NCI-H2081 (cell line): ENCODE measurements at places on chromosomes 3 and 15.

DNA sequence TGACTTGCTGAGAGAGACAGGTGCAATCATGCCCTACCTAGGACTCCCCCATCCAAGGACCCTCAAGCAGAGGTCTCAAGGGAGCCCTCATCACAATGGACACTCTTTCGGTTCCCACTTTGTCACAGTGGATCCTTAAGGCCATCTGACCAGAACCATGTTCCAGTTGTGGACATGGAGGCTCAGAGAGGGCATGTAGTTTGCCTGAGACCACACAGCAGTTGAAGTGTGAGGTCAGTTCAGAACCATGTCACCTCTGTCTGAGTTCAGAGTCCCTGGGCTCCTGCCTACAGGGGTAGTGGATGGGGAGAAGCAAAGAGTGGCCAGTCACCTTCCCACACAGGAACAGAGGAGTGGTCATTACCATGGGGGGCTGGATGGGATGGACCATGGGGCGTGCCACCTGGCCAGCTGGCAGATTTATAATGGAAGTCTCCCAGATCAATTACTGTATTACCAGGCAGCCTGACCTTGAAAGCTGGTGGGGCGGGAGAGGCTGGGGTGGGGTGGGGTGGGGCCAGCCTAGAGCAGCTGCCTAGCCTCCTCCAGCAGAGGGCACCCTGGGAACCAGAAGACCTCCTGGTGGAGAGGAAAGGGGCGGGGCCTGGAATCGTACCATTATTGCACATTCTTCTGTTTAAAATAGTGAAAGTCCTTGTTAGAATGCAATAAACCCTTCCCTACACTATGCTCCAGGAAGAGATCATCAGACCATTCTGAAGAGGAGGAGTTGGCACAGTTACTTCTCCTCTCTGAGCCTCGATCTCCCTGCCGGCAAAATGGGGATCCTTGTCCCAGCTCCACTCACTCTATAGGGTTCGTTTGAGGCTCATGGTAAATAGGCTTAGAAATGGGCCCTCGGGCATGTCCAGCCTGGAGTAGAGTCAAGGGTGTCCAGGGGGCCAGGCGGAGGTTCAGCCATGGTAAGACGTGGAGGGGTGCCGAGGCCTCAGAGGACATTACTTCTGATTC, 26.9 kb upstream of the LINGO1 start:
- DNase-seq = peak; percentile 52

- DNase-seq = no peak
Observed at GRCh38 chr15:68537097-68537496, 41.7 kb upstream of the CORO2B start.

DNA sequence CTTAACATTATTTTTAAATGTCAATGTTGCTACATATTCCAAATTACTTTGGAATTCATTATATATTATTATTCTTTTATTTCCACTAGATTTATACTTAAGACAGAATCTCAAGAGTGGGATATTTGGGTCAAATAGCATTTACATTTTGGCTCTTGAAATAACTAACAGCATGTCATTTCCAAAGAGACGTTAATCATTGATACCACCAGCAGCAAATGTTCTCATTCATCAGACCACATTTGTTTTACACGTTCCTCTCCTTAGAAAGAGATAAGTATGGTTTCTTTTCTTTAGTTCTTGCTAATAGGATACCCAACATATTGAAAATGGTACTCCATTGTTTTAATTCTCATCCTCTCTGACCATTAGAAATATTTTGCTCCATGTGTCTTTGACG, 229.8 kb downstream of the LPP start:
- no peak for DNase-seq

- DNase-seq = peak; percentile 43
Observed at GRCh38 chr3:53255423-53255774, 423 bp downstream of the TKT start.

- DNase-seq = no peak
Observed at GRCh38 chr15:39127925-39128617, 452.8 kb upstream of the THBS1 start.

GRCh38 chr15:38864122-38864521, 299.5 kb upstream of the RASGRP1 start:
- DNase-seq = no peak

- DNase-seq = no peak
Observed at GRCh38 chr15:58178668-58179067, 40.5 kb downstream of the AQP9 start.

DNA sequence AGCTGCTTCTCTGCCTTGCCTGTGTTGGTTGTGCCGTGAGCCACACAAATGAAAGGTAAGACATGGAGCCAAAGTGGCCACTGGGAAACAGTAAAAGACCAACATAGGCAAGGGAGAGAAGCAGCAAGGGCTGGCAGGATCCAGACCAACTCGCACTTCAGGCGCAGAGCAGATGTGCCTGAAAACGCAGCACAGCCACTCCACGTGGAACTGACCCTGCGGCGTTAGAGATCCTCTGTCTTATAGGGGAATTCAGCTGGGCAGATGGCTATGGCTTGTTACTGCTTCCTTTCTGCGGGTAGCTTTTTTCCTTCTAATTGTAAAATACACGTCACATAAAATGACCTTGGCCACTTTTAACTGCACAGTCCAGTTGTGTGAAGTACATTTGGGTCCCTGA, 10.4 kb upstream of the GHRL start:
- no peak for DNase-seq

GRCh38 chr3:90040554-90040953, 933.1 kb downstream of the EPHA3 start:
- no peak for DNase-seq

GRCh38 chr15:56208185-56208584, 35.5 kb downstream of the RFX7 start:
- DNase-seq = no peak
